ENCODE measurements at places on chromosomes 13 and 19.
A peak's percentile ranks its signal among the peaks of the same experiment; 100 is the strongest.

GRCh38 chr13:51770681-51771417, 33.1 kb downstream of the DHRS12 start:
- DNase-seq, result no peak

GRCh38 chr13:32878163-32878562, 138.1 kb upstream of the KL start:
- no peak for DNase-seq

- no peak for DNase-seq
Measured at GRCh38 chr19:31572102-31572975, 223.1 kb upstream of the TSHZ3 start.

- DNase-seq, result no peak
Measured at GRCh38 chr19:6590258-6590826, 608 bp downstream of the CD70 start.

- DNase-seq, result no peak
Measured at GRCh38 chr13:52356327-52356726, 49.6 kb downstream of the THSD1 start.

DNA sequence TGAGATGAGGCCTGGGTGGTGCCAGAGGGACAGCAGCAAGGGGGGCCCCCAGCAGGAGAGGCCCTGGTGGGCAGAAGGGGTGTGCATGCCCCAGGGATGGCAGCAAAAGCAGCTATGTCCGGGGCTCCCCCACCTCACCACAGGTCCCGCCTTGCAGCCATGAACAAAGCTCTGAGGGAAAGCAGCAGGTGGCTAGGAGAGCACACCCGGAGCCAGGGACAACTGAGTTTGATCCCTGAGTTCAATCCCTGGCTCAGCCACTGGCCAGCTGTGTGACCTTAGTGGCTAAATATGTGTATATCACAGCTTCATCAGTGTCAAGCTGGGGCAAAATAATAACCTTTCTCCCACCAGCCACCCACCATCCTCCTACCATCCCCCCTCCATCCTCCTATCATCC, 47.7 kb upstream of the KCTD15 start:
- no peak for DNase-seq

DNA sequence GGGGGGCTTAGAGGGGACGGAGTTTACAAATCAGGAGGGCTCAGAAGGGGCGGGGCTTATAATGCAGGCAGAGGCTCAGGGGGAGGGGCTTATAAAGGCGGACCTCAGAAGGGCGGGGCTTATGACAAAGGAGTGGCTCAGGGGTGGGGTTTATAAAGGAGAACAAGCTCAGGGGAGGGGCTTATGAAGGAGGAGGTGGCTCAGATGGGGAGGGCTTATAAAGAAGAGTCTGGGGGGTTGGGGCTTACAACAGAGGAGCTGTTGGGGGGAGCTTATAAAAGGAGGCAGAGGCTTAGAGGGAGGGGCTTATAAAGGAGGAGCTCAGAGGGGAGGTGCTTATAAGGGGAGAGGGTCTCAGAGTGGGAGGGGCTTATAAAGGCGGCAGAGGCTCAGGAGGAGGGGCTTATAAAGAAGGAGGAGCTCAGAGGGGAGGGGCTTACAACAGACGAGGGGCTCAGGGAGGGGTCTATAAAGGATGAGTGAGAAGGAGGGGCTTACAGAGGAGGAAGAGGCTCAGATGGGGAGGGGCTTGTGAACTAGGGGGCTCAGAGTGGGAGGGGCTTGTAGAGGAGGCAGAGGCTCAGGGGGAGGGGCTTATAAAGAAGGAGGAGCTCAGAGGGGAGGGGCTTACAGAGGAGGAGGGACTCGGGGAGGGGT, 1.0 kb downstream of the SMIM24 start:
- DNase-seq, result peak; percentile 30

GRCh38 chr19:33089010-33089409, 8.0 kb downstream of the GPATCH1 start:
- DNase-seq, result no peak

DNA sequence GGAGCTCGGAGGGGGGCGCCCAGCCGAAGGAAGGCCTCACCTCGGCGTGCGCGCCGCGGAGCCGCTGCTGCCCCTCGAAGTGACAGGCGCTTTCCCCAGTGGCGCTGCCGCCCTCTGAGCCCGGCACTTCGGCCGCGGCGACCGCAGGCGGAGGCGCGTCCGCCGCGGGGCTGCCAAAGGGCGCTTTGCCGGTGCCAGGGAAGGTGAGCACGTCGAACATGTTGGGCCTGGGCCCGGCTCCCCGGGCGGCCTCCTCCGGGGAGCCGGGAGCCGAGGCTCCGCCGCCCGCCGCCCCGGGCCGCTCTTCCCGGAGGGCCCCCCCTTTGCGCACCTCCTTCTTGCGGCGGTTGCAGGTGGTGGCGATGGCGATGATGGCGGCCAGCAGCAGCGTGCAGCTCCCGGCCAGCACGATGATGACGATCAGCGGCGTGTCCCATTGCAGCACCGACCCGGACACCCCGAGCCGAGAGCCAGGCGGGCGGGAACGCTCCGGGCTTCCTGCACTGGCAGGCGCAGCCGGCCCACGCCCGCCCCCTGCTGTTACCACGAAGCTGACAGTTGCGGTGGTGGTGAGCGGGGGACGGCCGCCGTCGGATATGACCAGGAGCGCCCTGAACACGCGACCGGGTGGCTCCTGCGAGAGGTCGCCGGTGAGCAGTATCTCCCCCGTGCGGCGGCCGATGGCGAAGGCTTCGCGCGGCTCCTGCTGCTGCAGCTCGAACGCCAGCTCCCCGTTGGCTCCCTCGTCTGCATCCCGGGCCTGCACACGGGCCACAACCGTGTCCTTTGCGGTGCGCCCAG, 2.5 kb downstream of the PCDH8 start:
- no peak for DNase-seq

DNA sequence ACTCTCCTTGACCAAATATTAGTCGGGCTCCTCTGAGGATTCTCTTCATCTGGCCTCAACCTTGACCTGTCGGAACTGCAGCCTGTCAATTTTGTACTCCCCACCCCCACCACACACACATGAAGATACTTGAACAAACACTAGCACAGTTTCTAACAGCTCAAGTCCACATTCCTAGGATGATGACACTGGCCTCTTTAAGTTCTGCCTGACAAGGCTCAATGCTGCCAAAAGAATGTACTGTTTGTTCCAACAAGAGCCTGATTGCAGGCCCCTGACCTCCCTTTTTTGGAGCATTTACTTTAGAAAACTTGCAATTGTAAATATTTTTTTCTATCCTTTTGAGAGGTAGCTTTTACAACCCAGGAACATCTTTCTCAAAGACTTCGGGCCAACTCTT, 169.2 kb upstream of the IRS2 start:
- DNase-seq, result no peak

- no peak for DNase-seq
Measured at GRCh38 chr13:31930490-31930889, 101.1 kb upstream of the FRY start.

DNA sequence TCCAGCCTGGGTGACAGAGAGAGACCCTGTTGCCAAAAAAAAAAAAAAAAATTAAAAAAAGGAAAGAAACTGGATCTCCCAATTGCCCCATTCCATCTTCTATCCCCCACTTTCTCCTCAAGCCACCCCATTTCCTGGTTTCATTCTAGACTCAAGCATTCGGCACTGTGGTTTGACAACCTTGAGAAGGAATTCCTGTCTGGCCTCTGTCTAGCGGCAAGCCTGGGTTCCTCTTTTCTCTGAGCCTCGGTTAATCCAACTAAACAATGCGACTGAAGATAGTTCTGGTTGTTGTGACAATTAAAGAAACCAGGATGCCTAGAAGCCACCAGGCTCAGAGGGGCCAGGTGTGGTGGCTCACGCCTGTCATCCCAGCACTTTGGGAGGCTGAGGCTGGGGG, 3.3 kb upstream of the C3 start:
- DNase-seq, result no peak

- no peak for DNase-seq
Measured at GRCh38 chr19:41175801-41176777, 16.9 kb upstream of the CYP2S1 start.

- no peak for DNase-seq
Measured at GRCh38 chr13:30730526-30730925, 4.8 kb upstream of the ALOX5AP start.

DNA sequence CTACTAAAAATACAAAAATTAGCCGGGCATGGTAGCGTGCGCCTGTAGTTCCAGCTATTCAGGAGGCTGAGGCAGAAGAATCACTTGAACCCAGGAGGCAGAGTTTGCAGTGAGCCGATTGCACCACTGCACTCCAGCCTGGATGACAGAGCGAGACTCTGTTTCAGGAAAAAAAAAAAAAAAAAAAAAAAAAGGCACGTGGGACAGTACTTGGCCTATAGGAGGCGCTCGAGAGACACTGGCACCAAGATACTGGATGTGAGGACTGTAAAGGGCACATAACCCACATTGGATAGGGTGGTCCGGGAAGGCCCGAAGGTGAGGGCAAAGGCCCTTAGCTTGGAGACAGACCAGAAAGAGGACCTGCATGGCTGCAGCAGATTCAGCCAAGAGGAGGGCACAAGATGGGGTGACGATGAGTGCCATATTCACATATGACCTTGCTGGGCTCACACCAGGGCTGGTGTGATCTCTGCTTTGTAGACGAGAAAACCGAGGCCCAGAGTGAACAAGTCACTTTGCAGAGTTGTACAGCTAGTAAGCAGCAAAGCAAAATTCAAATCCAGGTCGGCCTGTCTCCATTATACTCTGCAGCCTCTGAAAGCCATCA, 89.4 kb downstream of the DPF1 start:
- no peak for DNase-seq

DNA sequence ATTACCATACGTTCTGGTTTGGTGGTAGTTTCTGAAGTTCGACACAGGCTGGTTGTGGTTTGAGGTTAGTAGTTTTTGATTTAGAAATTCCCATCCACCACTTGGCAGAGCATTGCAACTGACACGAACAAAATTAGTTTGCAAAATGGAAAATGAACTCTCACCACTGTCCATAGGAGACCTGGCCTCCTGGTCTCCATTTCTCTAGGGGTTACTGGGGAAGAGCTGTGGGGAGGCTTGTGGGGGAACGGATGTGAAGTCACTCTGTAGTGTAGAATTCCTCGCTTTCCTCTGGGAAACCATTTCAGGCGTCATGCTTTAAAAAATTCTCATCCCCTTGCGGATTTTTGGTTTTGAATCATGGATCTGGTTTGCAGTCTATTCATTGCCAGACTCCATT, 321.5 kb upstream of the MAB21L1 start:
- no peak for DNase-seq

GRCh38 chr13:36251526-36251925, 37.2 kb upstream of the SOHLH2 start:
- DNase-seq, result no peak

DNA sequence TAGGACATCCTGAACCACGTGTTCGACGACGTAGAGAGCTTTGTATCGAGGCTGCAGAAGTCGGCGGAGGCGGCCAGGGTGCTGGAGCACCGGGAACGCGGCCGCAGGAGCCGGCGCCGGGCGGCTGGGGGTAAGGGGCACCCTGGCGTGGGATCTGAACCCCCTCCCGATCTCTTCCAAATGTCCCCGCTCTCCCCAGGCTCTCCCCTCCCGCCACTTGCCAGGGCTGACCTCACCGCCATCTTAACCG, 6.0 kb downstream of the EPS8L1 start:
- DNase-seq, result no peak

- no peak for DNase-seq
Measured at GRCh38 chr13:103164251-103164650, 98.0 kb upstream of the SLC10A2 start.

- no peak for DNase-seq
Measured at GRCh38 chr19:7215176-7215575, 79.0 kb downstream of the INSR start.

DNA sequence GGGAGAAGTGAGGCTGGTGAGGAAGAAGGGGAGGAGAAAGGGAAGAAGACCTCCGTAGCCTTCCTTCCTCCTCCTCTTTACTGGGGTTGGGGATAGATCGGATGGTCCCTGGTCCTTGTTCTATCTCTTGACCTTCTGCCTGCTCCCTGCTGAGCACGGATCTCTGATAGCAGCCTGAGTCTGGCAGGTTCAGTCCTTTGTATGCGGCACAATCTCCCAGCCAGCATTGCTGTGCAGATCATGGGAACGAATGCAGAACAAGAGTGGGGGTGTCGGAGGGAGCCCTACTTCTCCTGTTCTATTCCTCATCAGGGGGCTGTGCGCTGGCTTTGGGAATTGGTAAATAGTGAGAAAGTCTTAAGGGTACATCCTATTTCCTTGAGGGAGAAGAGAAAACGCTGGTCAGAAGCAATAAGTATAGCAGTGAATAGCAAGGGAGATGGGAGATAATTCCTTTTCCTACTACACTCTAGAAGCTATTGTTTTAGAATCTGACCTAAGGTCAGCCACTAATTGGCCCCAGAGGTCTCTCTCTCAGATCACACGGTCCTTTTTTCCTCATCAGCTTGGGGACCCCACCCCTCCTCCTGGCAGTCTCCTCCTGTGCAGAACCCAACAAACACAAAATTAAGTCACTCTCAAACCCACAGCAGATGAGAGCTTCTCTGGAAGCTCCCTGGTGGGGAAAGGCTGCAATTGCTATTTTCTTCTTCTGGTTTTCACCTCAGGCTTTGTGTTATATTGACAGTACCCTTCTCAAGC, 41.0 kb downstream of the KL start:
- DNase-seq, result no peak

- no peak for DNase-seq
Measured at GRCh38 chr19:42965176-42965575, 28.2 kb upstream of the PSG7 start.

GRCh38 chr13:26698392-26699196, 62.0 kb downstream of the GPR12 start:
- peak; percentile 55 for DNase-seq

GRCh38 chr19:13511947-13512346, 5.7 kb upstream of the CACNA1A start:
- no peak for DNase-seq

GRCh38 chr13:99426426-99426825, 74.8 kb upstream of the TM9SF2 start:
- DNase-seq, result no peak

DNA sequence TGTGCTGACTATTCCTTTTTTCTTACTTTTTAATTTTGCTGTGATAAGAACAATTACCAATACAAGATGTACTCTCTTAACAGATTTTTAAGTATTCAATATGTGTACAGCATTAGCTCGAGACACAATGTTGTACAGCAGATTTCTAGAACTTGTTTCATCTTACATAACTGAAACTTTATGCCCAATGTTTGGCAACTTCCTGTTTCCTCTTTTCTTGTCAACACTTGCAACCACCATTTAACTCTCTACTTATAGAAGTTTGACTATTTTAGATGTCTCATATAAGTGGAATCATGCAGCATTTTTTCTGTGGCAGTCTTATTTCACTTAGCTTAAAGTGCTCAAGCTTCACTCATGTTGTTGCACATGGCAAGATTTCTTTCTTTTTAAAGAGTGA, 1426.8 kb downstream of the SLITRK5 start:
- DNase-seq, result no peak

DNA sequence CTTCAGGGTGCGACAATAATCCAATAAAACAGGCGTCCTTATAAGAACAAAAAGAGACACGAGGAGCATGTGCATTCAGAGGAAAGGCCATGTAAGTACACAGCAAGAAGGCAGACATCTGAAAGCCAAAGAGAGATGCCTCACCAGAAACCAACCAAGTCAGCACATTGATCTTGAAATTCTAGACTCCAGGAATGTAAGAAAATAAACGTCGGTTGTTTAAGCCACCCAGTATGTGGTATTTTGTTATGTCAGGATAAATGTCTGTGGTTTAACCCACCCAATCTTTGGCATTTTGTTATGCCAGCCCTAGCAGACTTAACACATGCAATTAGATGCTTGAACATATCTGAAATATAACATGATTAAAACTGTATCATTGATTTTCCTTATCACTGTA, 452.0 kb downstream of the SLITRK6 start:
- DNase-seq, result no peak

All from T-helper 17 cell (primary cell).